ACHN (cell line): ENCODE measurements at places on chromosomes 3 and 15.

- DNase-seq, result no peak
Measured at GRCh38 chr3:127448671-127449070, 141.9 kb downstream of the TPRA1 start.

GRCh38 chr3:23987356-23987755, 42.3 kb downstream of the NR1D2 start:
- DNase-seq, result no peak

- no peak for DNase-seq
Measured at GRCh38 chr3:54772746-54773145, 155.1 kb downstream of the LRTM1 start.

- no peak for DNase-seq
Measured at GRCh38 chr3:195893516-195893915, 14.8 kb downstream of the TNK2 start.

GRCh38 chr3:128605091-128606046, 45.2 kb downstream of the RPN1 start:
- DNase-seq, result peak; percentile 25
